Stimulated activated CD4-positive, alpha-beta T cell treated with anti-CD3 and anti-CD28 coated beads, Interleukin-1b, Interleukin-23, amount 100 ng/mL, for 24 hours (primary cell): ENCODE measurements at places on chromosomes 2 and 18.

DNA sequence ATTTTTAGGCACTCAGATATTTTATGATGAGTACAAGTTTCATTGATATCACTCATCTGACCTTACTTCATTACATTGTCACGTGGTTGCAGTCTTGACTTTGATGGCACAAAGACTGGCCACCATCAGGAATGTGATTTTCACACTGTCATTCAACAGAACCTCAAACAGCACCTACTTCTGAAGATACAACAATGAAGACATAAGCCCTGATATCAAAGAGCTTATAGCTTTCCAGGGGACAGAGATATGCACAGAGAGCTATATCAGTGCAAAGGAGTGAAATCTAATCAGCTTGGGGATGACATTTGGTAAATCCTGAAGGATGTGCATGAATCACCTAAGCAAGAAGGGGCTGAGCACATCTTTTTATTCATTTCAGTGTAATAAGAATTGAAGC, 72.3 kb downstream of the MEP1B start:
- no peak for DNase-seq

DNA sequence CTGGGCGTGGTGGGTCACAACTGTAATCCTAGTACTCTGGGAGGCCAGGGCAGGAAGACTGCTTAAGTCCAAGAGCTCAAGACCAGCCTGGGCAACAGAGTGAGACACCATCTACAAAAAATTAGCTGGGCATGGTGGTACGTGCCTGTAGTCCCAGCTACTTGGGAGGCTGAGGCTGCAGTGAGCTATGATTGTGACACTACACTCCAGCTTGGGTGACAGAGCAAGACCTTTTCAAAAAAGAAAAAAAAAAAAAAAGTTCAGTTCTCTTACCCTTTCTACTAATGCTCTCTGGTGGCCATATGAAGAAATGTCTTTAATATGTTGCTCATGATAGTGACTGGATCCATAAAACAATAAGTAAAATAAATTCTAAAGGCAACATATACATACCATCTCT, 14.9 kb downstream of the TYW5 start:
- no peak for DNase-seq

- peak; percentile 34 for DNase-seq
These were observed 5.7 kb downstream of the MCFD2 start for GRCh38 chr2:46909771-46910419.

DNA sequence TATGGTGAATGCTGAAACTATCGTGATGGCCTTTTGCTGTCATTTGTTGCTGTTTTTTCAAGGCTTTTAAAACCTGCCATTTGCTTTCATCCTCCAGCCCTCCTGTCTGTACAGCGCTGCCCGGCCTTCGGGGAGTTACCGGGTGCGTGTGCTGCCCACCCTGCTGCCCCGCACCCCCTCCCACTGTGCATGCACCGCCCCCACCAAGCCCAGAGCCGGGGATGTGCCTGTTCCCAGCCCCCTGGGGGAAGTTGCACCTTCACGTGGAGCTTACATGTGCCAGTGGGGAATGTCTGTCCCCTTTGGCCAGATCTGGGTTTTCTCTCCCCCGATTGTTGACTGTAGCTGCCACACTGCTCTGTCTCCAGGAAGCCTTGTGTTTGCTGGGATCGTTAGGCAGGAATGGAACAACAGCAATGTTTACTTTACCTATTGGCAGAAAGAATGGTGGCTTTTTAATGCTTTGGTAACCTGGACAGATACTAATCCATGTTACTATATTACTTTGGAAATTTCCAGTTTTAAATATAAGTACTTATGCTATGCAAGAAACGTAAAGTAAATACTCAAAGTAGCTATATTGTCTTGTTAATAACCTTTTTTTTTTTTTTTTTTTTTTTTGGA, 64.8 kb upstream of the RBM44 start:
- DNase-seq = no peak

DNA sequence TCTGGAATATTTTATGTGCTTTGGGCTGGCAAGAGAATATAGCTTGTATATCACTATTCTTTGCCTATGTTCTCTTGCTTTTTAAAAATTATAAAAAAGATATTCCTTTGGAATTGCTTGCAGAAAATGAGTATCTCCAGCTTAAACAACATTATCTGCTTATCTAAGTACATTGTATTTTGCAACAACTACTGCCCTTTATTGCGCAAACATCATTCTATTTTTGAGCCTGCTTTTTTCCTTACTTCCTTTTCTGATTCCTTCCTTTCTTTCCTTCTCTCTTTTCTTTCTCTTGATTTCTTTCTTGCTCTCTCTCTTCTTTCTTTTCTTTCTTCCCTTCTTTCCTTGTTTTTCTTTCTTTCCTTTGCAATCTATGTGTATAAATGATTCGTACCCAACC, 74.0 kb downstream of the UNC80 start:
- DNase-seq = no peak

DNA sequence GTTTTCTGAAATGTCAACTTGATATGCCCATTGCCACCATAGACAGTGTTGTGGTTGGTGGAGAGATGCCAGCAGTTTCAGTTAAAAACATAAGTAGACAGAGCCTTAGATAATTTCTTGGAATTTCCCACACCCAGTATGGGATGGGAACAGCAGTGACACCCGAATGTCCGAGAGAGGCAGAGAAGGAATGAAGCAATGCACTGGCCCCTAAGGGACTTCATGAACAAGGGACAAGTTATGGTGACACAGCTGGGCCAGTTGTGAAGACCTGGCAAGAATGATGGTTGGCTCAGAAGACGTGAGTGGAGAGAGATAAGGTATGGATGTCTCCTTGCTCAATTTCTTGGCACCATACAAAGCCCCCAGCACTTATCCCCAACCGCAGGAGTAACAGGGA, 165.2 kb upstream of the APCDD1 start:
- DNase-seq = no peak

DNA sequence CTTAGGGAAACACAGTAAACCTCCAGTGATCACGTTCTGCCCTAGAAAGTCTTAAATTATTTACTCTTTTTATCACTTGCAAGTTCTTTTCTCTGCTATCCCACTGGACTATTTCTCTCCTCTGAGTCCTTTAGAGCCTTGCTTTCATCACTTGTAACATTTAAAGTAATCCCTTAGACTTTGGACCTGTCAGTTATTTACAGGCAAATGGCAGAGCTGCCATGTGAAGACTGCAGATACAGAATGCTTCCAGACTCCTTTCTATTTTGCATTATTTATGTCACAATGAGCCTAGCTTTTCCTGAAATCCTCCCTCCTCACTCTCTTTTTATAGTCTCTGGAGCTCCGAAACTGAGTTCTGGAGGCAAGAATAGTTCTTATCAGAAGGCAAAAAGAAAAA, 325.6 kb upstream of the TRIB2 start:
- DNase-seq = no peak
